ENCODE measurements at places on chromosomes 13 and 19.

DNA sequence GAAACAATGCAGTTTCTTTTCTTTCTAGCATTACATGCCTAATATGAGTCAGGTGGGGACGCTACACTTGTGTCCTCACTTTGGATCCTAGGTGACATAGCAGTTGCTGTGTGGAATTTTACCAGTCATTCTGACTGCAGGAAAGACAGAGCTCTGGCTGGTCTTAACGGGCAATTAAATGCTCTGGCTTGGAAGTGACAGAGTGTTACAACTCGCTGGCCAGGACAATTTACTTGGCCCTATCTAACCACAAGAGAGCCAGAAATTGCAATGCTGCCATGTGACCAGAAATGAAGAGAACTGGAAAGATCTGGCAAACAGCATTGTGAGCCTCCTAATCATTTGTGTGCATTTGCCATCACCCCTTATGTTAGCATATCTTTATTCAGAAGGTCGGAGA is 351.1 kb downstream of the DCT start:
- peak; percentile 55 for DNase-seq

DNA sequence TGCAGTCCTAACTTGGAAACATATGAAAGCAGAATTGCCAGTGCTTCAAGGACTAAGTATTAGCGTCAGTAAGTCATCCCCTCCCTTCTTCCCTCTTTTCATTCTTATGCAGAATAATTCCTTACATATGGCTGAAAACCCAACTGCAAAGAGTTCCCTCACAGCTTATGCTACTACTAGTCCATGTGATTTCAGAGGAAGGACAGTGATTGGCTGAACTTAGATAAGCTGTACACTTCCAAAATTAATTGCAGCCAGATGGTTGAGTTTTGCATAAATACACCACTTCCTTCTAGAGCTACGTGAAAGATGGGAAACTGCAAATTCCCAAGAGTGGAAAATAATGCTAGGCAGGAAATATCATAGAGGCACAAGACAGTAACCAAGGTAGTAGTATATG is 730.4 kb downstream of the OLFM4 start:
- DNase-seq = no peak

DNA sequence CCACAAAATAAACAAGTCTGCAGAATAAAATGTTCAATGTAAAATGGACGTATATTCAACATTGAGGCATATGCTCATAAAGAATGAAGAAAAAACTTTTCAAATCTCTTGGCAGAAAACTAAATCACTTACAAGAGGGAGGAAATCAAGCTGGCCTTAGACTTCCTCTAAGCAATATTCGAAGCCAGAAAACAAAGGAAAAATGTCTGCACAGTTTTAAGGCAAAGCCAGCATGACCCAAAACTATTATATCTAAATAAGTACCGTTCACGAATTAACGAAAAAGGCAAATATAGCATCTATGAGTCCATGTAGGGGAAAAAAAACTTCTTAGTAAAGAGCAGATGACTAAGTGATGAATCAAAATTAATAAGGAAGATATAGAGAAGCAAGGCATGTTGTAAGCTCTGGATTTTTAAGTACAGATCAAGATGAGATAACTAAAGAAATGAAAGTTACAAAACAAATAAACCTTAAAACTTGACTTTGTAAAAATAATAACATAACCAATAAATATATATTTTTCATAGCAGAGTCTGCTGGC is 101.3 kb downstream of the KCNRG start:
- no peak for DNase-seq

DNA sequence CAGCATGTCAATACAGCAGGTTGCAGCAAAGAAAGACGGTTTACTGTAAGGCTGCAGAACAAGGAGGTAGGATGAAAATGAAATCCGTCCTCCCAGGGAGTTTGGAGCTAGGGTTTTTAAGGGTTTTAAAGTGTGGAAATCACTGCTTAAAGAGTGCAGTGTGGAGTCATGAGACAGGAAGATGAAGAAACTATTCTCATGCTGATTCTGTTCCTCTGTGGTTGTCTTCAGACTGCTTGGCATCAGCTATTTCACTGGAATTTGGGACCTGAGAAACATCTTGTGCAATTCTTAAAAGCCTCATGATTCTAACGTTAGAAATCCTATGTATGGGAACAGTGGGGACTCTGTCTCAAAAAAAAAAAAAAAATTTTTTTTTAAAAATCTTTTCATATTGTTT is 11.4 kb downstream of the ZNF331 start:
- no peak for DNase-seq

DNA sequence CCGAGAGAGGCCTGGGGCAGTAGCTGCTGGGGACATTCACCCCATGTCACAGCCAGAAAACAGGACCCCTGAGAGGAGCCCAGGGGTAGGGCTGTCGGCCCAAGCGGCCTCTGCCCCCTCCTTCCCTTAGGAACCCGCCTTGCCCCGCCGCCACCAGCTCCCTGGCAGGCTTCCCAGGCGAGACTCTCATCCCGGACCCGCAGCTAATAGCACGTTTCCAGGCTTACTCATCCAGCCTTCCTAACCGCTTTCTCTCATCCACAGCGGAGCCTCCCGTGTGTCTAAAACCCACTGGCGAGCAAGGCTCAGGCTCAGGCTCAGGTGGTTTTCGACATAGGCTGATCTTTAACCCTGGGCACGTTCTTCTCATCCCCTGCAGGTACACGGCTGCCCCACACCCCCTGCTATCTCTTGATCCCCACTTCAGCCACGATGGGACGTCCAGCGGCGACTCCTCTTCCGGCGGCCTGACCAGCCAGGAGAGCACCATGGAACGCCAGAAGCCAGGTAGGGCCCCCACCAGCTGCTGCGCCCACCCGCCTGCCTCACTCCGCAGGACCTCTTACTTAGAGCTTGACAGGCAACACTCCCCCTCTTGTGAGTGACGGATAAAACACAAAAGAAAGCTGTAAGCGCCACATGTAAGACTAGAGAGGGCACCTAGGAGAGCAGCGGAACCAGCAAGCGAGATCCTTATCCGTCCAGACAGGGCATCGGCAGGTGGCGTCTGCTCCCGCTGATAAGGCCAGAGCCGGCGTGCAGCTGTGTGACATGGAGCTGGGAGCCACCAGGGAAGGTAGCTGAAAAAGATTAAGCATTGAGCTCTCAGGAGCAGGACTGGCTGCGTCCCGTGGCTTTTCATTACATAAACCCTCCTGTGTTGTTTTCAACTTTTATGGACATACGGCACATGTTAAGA is 71.3 kb downstream of the DPF1 start:
- peak; percentile 70 for DNase-seq

- DNase-seq = peak; percentile 76
These were observed 624 bp downstream of the CTXN1 start for GRCh38 chr19:7925171-7925851.

Measured in A172 (cell line).